ENCODE measurements at places on chromosomes 2 and 18.

DNA sequence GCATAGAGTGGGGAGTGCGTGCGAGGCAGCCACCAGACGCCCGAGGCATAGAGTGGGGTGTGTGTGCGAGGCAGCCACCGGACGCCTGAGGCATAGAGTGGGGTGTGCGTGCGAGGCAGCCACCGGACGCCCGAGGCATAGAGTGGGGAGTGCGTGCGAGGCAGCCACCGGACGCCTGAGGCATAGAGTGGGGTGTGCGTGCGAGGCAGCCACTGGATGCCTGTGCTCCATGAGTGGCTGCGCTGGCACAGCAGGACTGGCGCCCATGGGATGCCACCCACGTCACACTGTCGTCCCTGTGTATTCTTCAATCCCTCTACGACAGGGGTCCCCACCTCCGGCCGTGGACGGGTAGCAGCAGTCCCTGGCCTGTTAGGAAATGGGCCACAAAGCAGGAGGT is 221.9 kb downstream of the HDAC4 start:
- no peak for DNase-seq

DNA sequence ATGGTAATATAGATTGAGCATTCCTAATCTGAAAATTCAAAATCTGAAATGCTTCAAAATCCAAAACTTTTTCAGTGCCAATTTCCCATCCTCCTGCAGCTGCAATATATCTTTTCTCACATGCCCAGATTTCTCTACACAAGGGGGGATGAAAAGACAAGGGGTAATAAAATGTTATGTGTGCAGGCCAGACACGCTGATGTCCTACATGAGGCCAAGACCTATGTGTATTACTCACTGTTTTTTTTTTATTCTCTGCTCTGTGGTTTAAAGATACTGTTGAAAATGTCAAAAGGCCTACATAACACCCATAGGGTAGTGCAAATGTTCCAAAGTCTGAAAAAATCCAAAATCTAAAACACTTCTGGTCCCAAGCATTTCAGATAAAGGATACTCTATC is 41.2 kb upstream of the CWC22 start:
- DNase-seq: no peak

GRCh38 chr2:19474128-19474527 is 115.7 kb upstream of the OSR1 start:
- peak; percentile 87 for DNase-seq

- DNase-seq: no peak
Measured at GRCh38 chr2:13230221-13230620, 513.5 kb downstream of the TRIB2 start.

GRCh38 chr2:199902486-199903110 is 8.5 kb upstream of the C2orf69 start:
- no peak for DNase-seq
